ENCODE measurements at places on chromosomes 2 and 18. TPM values are rescaled to one million over a fixed set of nuclear protein-coding genes. Genes with fewer than 3 reads are reported as not detected.

- no peak for DNase-seq
- H3K4me1 ChIP-seq = no peaks in the 10 kb centered on the region
- H3K27ac ChIP-seq = no peak overlapping the region
- no peaks in the 10 kb centered on the region for H3K36me3 ChIP-seq
Observed at GRCh38 chr2:61253136-61253535, 91.1 kb downstream of the C2orf74 start.

- H3K27ac ChIP-seq = no peak overlapping the region
- no peaks in the 10 kb centered on the region for H3K4me1 ChIP-seq
- H3K36me3 ChIP-seq = no peaks in the 10 kb centered on the region
- no peak overlapping the region for H3K4me3 ChIP-seq
- DNase-seq = no peak
Observed at GRCh38 chr2:121004950-121005349, 269.3 kb downstream of the GLI2 start.

- no peak overlapping the region for H3K4me3 ChIP-seq
- DNase-seq = peak; percentile 74
- H3K27me3 ChIP-seq = peaks cover 5% of the 10 kb centered on the region
- no peaks in the 10 kb centered on the region for H3K4me1 ChIP-seq
- H3K36me3 ChIP-seq = no peaks in the 10 kb centered on the region
Observed at GRCh38 chr18:7177116-7177744, 53.7 kb upstream of the LRRC30 start.

GRCh38 chr2:54818226-54818625, 94.8 kb downstream of the EML6 start:
- no peak overlapping the region for H3K4me3 ChIP-seq
- H3K27me3 ChIP-seq = no peaks in the 10 kb centered on the region
- no peak for DNase-seq

- no peak for DNase-seq
- H3K4me3 ChIP-seq = no peak overlapping the region
- no peaks in the 10 kb centered on the region for H3K4me1 ChIP-seq
- no peaks in the 10 kb centered on the region for H3K36me3 ChIP-seq
- H3K27ac ChIP-seq = no peak overlapping the region
- H3K27me3 ChIP-seq = no peaks in the 10 kb centered on the region
Observed at GRCh38 chr2:29446847-29447246, 331.6 kb downstream of the CLIP4 start.

GRCh38 chr2:42029171-42029570, 18.6 kb upstream of the PKDCC start:
- H3K36me3 ChIP-seq = no peaks in the 10 kb centered on the region
- no peak for DNase-seq
- no peaks in the 10 kb centered on the region for H3K4me1 ChIP-seq
- no peak overlapping the region for H3K4me3 ChIP-seq
- H3K27ac ChIP-seq = no peak overlapping the region

PLGLB1 gene
- 9.3 TPM for total RNA-seq

GRCh38 chr2:53437371-53437770, 330.2 kb upstream of the CHAC2 start:
- H3K36me3 ChIP-seq = no peaks in the 10 kb centered on the region
- no peak overlapping the region for H3K4me3 ChIP-seq
- no peaks in the 10 kb centered on the region for H3K27me3 ChIP-seq
- no peak overlapping the region for H3K27ac ChIP-seq
- H3K4me1 ChIP-seq = no peaks in the 10 kb centered on the region
- no peak for DNase-seq

PAX8 gene
- total RNA-seq = 0.41 TPM

- H3K27ac ChIP-seq = no peak overlapping the region
- H3K4me1 ChIP-seq = no peaks in the 10 kb centered on the region
- no peak for DNase-seq
- H3K4me3 ChIP-seq = no peak overlapping the region
- no peaks in the 10 kb centered on the region for H3K36me3 ChIP-seq
Observed at GRCh38 chr18:56289381-56289780, 349.0 kb downstream of the TXNL1 start.

DNA sequence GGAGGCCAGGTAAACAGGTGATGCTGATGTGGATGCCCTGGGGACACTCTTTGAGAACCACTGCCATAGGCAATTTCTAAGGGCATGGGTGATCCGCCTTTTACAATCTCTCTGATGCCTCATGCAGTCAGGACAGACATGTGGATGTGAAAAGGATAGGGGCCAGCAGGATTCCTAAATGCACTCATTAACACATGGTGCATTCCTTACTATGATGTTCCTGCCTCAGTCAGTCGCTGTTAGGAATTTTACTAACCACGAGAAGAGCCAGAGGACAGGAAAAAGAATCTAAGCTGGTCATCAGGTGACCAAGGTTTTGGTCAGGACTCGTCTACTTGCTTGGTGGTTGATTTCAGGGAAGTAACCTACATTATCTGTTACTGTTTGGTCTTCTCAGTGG, 191.0 kb downstream of the ARL4C start:
- H3K4me1 ChIP-seq = peaks cover 6% of the 10 kb centered on the region
- no peak for DNase-seq
- no peak overlapping the region for H3K4me3 ChIP-seq
- H3K27me3 ChIP-seq = no peaks in the 10 kb centered on the region
- H3K27ac ChIP-seq = no peak overlapping the region
- H3K36me3 ChIP-seq = no peaks in the 10 kb centered on the region

DNA sequence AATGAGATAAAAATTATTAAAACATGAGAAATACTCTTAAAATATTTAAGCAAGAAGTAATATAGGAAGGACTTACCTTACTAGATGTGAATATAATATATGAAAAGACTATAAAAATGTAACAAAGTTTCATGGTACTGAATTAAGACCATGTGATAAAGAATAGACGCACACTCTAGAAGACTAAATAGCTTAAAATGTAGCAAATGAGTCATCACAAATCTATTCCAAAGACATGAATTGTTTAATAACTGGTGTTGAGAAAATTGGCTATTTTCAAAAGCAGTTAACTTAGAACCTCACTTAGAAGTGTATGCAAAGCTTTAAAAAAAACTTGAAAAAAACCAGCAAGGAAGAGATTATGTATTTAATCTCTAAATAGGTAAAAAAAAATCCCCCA, 64.1 kb downstream of the POLE4 start:
- H3K27me3 ChIP-seq = no peaks in the 10 kb centered on the region
- no peaks in the 10 kb centered on the region for H3K4me1 ChIP-seq
- no peaks in the 10 kb centered on the region for H3K36me3 ChIP-seq
- no peak overlapping the region for H3K27ac ChIP-seq
- H3K4me3 ChIP-seq = no peak overlapping the region
- no peak for DNase-seq

- H3K27me3 ChIP-seq = no peaks in the 10 kb centered on the region
- no peak overlapping the region for H3K27ac ChIP-seq
- DNase-seq = no peak
- H3K4me3 ChIP-seq = no peak overlapping the region
- H3K36me3 ChIP-seq = no peaks in the 10 kb centered on the region
Observed at GRCh38 chr2:62524293-62524941, 18.4 kb upstream of the TMEM17 start.

DNA sequence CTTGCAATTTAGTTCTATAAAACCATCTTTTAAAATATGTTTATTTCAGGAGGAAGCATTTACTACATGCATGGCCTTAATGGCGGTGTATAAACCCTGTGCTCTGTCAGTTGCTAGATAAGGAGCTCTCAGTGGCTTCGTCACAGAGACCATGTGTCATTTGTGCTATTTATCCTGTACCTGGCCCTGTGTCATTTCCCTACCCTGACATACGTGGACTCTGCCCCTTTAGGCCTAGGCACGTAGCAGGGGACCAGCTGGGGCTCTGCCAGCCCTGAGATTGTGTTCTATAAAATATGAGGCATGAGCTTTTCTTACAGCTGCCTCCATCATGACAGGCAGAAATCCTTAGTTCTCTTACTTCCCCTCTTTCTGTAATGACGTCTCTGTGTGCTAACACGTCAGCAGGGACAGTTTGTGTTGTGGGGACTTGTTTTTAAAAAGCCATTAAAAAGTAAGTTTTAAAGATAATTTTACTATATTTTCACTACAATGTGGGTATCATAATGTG, 88.0 kb downstream of the ITGB1BP1 start:
- peaks cover 13% of the 10 kb centered on the region for H3K4me1 ChIP-seq
- H3K27me3 ChIP-seq = no peaks in the 10 kb centered on the region
- H3K4me3 ChIP-seq = no peak overlapping the region
- H3K36me3 ChIP-seq = no peaks in the 10 kb centered on the region
- peak overlapping the region; percentile 23 for H3K27ac ChIP-seq
- no peak for DNase-seq

- no peaks in the 10 kb centered on the region for H3K4me1 ChIP-seq
- H3K27me3 ChIP-seq = no peaks in the 10 kb centered on the region
- H3K27ac ChIP-seq = no peak overlapping the region
- DNase-seq = no peak
Observed at GRCh38 chr2:180709392-180710145, 270.8 kb upstream of the UBE2E3 start.

DNA sequence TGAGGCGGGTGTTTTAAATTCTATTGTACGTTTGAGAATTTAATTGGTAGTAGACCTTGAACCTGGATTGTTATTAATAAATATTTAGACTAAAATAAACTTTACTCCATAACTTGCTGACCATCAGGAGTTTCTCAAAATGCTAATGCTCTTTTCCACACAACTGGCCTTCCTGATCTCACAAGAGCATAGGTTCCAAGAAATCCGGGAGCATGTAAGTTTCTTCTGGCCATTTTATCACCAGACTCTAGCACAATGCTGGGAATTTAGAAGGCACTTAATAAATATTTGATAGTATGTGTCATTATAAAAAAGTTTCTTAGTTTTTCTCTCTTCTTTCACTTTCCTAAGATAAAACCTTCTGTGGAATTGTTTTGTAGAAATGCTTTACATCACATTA, 2047.1 kb downstream of the SUCLG1 start:
- no peaks in the 10 kb centered on the region for H3K36me3 ChIP-seq
- no peak for DNase-seq
- no peak overlapping the region for H3K4me3 ChIP-seq
- H3K27ac ChIP-seq = no peak overlapping the region
- H3K27me3 ChIP-seq = no peaks in the 10 kb centered on the region

DNA sequence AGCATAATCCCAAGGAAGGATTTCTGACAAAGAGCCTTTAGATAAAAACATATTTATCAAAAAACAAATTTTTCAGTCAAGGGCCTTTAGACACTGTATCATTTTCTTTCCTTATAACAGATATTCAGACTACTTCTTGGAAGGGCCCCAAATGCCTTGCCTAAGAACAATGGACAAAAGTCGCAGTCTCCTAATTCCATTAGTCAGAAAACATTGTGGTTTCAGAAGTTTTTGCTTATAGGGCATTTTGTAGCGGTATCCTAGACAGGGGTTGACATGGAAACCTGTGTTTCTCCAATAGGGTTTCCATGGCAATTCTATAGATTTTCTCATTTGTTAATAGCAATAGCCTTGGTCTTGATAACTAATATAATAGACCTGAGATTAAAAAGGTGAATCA, 36.7 kb upstream of the AGPS start:
- DNase-seq = no peak
- no peak overlapping the region for H3K4me3 ChIP-seq
- H3K27ac ChIP-seq = no peak overlapping the region
- H3K27me3 ChIP-seq = no peaks in the 10 kb centered on the region
- no peaks in the 10 kb centered on the region for H3K36me3 ChIP-seq

GRCh38 chr18:45339810-45340550, 275.3 kb upstream of the SLC14A2 start:
- no peak for DNase-seq
- no peaks in the 10 kb centered on the region for H3K36me3 ChIP-seq
- H3K27ac ChIP-seq = no peak overlapping the region
- no peaks in the 10 kb centered on the region for H3K27me3 ChIP-seq

RESP18 gene
- not detected for total RNA-seq

ABCB11 gene
- total RNA-seq = under 0.01 TPM

DNA sequence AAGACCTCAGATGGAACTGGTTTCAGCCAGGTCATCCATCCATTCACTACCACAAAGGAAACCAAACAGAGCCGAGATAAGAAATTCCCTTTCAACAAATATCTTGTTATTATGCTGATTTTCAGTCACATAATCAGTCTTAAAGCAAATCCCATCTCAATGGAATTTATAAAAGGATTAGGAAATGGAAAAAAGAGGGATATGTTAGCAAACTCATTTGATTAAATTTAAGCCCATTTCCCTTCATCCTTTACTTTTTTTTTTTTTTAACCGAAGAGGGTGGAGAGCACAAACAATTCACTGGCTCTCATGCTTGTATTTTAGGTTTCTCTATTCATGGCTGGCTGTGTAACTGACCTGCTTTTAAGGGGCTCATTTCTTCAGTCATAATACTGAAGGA, 109.0 kb upstream of the GATA6 start:
- no peaks in the 10 kb centered on the region for H3K27me3 ChIP-seq
- no peaks in the 10 kb centered on the region for H3K36me3 ChIP-seq
- H3K4me3 ChIP-seq = no peak overlapping the region

MAP3K19 gene
- total RNA-seq = not detected

DNA sequence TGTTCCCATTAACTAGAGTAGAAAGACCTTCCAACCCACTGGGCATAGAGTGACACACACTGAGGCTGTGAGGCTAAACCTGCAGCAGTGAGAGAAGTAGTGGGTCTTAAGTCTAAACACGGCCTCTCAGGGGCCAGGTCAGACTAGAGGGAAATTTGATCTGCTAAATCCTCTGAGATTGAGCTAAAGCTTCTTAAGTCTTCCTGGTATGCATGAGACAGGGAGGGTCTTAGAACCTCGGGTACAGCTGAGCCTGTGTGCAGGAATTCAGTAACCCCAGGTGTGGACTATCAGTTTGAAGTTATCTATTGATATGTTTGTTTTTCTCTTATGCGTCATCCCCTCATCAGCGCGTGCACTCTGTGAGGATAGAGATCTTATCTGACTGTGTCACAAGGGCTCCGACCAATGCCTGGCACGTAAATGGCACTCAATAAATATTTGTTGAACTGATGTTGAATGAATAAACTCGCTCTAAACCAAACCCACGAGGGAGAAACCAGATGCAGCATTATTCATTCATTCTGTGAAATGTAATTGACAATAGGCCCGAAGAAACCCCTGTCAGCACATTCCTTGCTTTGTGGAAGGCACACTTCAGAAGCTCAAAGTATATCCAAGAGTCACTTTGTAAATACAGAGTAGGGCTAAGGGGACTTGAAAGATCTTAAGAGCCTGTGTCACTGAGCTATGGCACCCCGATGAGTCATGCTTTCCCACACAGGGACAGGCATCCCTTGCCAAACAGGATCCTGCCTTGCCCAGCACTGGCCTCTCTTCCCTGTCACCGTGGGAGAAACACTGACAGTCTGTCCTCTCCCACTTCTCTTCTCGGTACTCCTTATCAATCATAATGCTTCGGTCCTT, 21.7 kb upstream of the RAB10 start:
- H3K4me3 ChIP-seq = no peak overlapping the region
- no peak overlapping the region for H3K27ac ChIP-seq
- no peaks in the 10 kb centered on the region for H3K27me3 ChIP-seq
- no peaks in the 10 kb centered on the region for H3K36me3 ChIP-seq
- DNase-seq = peak; percentile 66
- H3K4me1 ChIP-seq = no peaks in the 10 kb centered on the region
